Stromal cell of bone marrow (primary cell): ENCODE measurements at places on chromosomes 4 and X.

DNA sequence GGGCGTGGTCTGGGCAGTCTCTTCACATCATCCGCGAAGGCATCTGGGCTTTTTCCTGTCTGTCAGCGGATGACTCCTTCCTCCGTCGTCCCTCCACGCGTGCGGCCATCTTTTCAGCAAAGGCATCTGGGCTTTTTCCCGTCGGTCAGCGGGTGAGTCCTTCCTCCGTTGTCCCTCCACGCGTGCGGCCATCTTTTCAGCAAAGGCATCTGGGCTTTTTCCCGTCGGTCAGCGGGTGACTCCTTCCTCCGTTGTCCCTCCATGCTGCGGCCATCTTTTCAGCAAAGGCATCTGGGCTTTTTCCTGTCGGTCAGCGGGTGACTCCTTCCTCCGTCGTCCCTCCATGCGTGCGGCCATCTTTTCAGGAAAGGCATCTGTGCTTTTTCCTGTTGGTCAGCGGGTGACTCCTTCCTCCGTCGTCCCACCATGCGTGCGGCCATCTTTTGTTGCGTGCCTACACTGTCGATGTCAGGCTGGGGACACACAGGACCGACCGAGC is 12.3 kb upstream of the TMEM271 start:
- DNase-seq: no peak

- DNase-seq: no peak
These were observed 88.4 kb downstream of the LRP2BP start for GRCh38 chr4:185307136-185307950.

DNA sequence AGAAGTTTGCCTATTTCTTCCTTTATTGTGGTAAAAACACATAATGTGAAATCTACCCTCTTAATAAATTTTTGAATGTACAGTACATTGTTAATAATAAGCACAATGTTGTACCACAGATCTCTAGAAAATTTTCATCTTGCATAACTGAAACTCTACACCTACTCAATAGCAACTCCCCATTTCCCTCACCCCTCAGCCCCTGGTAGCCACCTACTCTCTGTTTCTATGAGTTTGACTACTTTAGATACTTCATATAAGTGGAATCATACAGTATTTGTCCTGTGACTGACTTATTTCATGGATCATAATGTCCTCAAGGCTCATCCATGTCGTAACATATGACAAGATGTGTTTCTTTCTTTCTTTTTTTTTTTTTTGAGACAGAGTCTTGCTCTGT is 446.4 kb downstream of the RPA4 start:
- DNase-seq: no peak

GRCh38 chr4:26570596-26570995 is 13.3 kb upstream of the TBC1D19 start:
- DNase-seq: no peak

GRCh38 chr4:185217408-185217975 is 8.1 kb downstream of the SNX25 start:
- no peak for DNase-seq

GRCh38 chrX:675955-676295 is 45.3 kb downstream of the SHOX start:
- DNase-seq: no peak

- peak; percentile 1 for DNase-seq
These were observed 34.4 kb downstream of the PARM1 start for GRCh38 chr4:74967324-74967723.

DNA sequence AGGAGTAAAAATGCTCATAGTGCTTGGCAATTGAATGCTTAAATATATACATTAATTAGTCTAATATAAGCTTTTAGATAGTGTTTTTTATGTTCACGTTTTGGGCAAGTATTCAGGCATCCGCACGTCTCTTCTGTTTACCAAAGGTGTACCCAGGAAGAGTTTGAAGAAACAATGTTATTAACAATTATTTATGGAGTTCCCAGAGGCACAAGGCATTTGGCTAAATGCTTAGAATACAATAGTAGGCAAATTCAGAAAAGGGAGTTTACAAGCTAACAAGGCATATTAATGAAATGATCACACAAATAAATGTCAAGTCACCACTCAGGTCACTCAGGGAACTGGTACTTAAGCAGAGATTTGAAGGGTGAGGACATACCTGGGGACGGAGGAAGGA is 294.8 kb downstream of the TENM3 start:
- DNase-seq: no peak

DNA sequence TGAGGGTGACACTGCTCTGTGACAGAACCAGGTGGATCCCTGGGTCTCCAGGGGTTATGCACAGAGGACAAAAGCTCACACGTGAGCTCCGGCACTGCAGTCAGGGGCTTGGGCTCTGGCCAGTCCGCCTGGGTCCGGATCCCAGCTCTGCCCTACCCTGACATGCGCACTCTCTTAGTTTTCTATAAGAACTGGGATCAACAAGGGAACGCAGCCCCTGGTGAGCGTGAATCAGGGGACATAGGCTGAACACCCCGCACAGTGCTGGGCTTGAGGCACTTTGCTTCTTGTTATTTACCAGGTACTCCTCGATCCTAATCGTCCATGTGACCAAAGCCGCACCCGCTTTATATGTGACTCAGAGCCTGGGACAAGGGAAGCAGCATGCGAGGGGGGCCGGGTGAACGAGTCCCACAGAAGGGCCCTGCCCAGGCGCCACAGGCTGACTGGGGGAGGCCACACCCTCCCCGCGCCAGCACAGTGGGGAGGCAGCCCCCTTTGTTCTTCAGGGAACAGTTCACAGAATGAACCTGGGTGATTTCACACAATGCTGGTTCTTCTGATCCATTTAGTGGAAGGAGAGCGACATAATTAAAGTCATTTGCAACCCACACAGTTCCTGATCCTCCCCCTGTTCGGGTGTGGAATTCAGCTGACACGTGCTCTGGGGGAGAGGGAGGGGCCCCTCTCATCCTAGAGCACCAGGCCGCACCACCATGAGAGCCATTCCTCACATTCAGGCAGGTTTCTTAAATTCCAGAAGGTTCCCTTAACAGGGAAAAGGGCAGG is 55.5 kb downstream of the WFS1 start:
- DNase-seq: no peak

DNA sequence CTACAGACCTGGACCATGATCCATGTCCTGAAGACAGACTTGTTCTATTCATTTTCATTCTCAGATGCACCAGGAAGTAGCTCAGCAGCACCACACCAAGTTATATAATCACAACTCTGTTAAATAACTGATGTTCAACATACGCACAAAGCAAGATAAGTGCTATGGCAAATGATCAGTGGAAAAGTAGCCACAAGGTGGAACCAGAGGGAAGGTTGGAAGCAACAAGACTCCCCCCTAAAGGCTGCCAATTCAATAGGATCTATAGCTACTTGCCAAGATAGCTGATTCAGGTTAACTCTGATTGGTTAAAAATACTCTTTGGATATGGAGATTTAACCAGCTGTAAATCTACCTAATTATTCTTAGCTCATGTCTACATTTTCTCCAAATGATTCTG is 23.7 kb upstream of the FAM47B start:
- DNase-seq: peak; percentile 28

- no peak for DNase-seq
These were observed 90.5 kb upstream of the EGFL6 start for GRCh38 chrX:13478740-13479451.

DNA sequence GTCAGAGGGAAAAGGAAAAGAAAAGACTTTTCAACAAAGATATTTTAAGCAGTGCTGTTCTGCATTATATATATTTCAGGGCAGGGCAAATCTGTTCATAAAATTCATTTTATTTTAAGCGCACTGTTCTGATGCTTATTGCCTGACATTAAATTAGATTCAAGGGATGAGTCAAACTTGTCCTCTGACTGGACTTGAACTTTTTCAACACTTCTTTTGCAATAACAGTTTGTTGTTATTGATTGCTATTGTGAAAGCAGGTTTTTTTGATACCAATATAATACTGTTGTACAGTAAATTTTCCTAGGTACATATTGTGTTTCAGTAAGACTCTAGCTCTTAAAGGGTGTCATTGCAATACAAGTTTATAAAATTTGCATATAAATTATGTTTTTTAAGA is 481.3 kb downstream of the NAF1 start:
- no peak for DNase-seq

- peak; percentile 59 for DNase-seq
These were observed 29.6 kb downstream of the PDK3 start for GRCh38 chrX:24494647-24495075.

DNA sequence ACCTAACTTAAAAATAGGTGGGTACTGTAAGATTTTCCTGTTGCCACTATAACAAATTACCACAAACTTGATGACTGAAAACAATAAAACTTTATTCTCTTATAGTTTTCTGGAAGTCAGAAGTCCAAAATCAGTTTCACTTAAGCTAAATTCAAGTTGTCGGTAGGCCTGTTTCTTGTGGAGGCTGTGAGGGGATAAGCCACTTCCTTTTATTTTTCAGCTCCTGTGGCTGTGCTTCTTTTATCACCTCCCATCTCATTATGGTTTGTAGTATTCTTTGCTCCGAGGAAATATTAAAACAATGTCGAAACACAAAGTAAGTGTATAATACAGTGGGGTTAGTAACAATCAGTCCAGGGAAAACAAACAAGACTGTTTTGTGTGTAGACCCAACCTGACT is 610.5 kb upstream of the TECRL start:
- DNase-seq: no peak

GRCh38 chrX:110791071-110791470 is 4.5 kb downstream of the CHRDL1 start:
- no peak for DNase-seq

DNA sequence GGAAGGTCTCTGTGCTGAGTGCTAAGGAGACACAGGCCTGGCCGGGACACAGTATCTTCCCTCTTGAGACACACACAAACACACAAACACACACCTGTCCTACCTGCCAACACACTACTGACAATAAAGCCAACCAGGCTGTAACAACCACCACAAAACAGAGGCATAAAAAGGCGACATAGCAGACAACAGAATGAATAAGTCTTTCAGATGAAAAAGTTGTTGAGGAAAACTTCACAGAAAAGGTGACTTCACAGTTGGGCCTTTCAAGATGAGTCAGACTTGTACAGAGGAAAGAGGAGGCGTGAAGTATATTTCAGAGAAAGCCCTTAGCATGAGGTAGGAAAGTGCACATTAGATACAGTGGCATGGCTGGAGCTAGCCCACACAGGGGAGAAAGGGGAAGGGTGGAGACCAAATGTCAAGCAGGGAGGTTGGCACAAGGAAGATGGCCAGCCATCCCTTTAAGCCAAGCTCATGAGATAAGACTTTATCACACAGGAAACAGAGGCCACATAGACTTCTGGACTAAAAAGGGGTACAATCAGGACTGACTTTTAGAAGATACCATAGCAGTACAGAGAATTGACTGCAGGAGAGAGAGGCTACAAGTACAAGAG is 54.0 kb downstream of the SLC9A7 start:
- no peak for DNase-seq

- peak; percentile 25 for DNase-seq
These were observed 80.4 kb downstream of the ZFX start for GRCh38 chrX:24229976-24230375.

DNA sequence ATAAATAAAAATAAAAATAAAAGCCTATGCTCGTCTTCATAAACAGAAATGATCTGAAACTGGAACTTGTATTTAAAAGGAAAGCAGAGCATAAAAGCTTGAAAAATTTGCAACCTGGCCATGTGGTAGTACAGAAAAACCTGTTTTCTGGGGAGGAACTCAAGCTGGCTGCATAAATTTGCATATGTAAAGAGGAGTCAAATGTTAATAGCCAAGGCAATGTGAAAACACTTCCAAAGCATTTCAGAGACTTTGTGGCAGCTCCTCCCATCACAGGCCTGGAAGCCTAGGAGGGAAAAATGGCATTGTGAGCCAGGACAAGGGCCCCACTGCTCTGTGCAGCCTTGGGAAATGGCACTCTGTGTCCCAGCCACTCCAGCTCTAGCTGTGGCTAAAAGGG is 727.9 kb upstream of the DIAPH2 start:
- DNase-seq: no peak

DNA sequence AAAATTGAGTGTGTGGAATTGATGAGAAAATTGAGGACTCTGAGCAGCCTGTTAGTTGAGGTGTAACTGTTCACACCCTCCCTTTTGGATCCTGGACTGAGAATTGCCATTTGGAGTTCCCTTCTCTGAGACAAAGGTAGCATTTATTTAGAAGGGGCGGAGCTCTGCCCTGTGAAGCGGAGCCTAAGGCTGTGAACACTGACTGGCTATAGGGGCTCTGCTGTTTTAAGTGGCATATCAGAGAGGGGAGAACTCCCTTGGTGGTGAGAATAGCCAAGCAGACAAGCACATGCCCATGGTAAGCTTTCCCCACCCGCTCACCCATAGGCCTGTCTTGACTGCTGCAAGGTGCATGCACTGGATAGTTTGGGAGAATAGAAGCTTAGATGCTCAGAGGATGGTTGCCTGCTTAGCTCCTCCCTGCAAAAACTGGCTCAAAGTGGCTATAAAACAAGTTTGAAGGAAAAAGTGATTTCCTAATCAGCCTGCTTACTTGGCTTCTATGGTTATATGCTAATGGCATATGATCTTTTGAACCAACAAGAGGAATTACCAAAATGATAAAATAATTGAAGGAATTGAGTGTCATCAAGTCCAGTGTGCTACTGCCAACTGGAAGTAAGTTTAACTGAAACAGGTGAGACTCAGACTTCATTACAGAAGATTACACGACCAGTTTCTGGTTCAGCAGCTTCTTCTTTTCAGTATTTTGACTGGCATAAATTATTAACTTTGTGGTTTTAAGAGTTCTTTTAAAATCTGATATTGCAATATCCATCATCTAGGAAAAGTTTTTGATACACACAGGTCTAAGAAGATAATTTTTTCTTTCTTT is 108.4 kb downstream of the AFF1 start:
- no peak for DNase-seq

DNA sequence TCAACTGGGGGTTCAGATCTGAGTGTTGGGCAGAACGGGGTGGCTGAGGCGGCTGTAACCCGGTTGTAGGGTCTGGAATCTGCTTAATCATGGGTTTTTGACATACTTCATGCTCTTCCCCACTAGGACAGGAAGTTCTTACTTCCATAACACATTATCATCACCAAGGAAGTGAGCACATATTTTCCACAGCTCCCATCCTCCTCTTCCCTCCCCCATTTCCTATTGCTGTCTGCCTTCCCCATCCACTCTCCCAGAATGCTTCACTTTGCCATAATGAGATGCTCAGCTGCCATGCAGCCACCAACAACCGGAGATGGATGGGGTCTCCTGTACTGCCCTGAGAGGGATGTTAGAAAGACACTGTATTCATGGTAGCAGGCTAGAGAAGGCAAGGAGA is 6.4 kb upstream of the DCUN1D4 start:
- no peak for DNase-seq

DNA sequence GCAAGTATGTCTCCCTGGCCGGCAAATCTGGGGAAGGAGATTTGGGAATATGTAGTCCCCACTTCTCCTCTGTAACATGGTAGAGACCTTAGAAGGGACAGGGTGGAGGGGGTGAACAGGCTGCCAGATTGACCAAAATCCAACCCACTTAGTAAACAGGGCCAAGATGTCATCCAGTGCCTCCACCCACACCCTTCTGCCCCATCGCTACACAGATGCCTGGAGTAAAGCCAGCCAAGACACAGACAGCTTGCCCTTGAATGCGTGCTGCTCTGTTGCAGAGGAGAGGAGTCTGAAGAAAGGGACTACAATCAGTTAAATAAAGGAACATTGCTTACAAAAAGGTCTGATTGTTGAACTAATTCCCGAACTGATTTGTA is 160.1 kb upstream of the LDB2 start:
- DNase-seq: peak; percentile 25

GRCh38 chr4:1992468-1993168 is 16.2 kb downstream of the NELFA start:
- no peak for DNase-seq

GRCh38 chr4:83212041-83212851 is 72.4 kb downstream of the COQ2 start:
- no peak for DNase-seq
